ENCODE measurements at places on chromosomes 13 and 19.

GRCh38 chr13:46748300-46748699, 48.7 kb downstream of the ESD start:
- no peak for DNase-seq

DNA sequence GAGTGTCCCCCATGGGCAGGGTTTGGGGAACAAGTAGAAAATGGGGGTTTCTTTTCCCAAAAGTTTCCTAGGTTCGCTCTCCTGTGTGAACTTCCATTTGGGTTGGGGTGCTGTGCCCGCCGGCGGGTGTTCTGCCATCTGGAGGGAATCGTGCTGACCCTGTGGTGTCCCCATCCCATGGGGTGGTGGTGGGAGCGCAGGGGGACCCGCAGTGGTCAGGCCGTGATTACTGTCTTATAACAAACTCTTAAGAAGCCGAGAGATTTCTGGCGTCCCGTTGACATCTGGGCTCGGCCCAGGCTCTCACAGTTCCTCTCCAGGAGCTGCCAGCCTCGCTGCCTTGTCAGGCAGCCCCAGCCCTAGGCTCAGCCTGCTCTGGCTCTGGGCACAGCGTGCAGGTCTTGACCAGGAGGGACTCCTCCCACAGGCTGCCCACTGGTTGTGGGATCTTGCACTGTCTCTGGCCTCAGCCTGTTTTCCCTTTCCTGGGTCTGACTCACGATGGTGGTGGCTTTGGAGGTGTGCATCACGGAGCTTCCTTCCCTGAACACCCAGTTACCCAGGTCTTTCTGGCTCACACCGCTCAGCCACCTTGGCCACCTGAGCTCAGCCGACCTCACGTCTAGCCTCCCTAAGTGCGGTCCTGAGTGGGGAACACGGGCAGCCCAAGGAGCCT, 34.5 kb downstream of the PLEKHJ1 start:
- no peak for DNase-seq

DNA sequence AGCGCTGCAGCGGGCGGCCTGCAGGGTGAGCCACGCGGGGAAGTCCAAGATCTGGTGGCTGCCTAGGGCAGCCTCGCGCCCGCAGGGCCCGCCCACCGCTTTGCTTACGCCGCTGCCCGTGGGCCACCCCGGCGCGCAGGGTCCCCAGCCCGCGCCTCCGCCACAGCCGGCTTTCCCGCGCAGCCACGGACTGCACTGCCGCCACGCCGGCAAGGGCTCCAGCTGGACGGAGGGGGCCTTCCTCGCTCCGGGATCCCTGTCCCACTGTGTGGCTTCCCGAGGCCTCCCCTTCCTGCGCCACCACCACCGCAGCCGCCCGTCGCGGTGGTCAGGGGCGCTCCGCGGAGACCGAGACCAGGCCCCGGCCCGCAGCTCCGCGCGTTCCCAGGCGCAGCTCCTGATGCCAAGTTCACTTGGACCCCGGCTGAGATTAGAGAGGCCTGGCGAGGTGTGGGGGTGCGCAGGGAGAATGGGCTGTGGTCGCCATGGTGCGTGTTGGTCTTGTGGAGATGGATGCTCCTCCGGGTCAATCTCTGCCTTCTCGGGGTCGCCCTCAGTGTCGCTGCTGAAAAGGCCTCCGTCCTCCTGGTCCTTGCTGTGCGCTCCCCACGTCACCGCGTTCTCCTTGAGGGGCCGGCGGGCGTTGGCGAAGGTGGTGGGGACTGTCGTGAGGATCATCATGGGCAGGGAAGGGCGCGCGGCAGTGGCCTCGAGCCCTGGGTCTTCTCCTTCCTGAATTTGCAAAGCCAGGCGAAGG, 17.9 kb upstream of the RNF17 start:
- no peak for DNase-seq

DNA sequence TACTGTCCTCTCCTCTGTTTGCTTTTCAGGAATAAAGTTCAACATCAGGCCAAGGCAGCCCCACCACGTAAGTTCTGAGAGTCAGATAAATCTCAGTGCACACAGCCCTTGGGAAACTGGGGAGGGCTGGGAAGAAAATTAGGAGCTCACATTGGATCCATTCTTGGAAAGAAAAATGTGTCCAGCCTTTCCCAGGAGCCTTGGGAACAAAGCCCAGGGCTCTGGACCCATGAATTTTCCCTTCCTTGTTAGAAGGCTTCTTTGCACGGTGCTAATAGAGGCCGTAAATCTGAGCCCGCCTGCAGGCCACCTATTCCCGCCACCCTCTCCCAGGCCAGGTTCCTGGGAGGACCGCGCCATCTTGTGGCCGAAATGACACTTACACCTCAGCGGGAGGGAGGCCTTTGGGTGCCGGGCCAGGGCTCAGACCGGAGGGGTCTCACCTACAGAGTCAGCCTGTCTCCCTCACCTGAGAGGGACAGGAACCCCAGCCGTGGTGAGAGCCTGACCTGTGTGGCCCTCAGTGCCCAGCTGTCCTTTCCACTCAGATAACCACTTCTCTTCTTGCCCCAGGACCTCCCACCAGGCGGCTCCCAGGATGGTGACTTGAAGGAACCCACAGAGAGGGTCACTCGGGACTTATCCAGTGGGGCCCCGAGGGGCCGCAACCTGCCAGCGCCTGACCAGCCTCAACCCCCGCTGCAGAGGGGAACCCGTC, 25.1 kb upstream of the KCTD15 start:
- peak; percentile 30 for DNase-seq

DNA sequence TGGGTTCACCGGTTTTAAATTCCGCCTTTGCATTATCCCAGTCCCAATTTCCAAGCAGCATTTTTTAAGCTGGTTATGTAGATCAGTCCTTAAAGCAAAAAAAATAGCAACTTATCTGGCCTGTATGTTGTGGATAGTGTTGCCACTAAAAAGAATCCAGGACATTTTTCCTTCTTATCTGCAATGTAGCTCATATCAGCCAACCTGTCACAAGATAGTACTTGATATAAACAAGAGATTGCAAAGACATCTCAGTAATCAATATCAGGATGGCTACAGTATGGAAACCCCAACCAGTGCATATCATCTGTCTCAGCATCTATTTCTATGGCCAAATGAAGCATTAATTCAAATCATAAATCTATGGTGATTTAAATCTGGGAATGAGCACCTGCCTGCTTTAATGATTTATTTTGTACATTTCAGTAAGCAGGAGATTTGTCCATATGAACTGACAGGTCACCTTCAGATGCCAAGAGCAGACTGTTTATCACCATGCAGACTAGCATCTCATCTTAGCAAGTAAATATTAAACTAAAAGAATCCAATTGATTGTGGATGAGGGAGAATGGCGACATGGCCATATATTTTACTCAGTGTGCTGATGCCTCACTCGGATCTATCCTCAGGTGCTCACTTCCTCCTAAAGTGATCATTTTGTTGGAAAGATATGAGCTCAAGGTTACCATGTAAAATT, 240.4 kb downstream of the DACH1 start:
- DNase-seq = no peak

DNA sequence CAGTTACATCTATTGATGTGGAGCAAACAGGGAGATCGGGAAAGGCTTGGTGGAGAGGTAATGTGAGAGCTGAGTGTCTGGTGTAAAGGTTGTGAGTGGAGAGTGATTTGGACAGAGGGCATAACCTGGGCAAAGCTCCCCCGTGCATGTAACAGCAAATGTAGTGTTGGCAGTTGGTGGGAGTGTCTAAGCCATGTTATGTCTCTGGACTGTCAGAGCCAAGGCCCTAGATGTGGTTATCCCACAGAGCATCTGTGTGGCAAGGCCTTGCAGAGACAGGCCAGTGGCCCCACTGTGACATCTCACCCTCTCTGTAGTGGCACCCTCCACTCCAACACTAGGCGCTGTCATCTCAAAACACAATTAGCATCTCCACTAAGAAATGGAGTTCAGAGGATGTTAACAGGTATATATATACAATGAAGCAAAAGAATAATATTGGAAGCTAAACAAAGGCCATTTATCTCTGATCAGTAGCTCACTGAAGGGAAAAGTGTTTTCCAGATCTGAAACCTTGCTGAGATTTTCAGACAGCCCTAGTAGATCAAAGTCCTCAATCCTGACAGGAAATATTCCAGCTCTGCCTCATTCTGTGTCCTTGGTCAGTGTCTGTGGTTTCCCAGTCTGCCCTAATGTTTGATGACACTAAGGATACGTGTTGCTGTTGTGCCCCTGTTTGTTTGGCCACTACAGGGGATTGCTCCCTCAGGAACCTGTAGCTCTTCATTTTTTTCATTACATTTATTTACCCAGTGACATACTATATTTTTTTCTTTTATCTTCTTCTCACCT, 20.2 kb downstream of the POLR1D start:
- DNase-seq = no peak

Data from kidney glomerular epithelial cell (primary cell).